ENCODE measurements at places on chromosomes 11 and 22.

GRCh38 chr22:36985211-36985889 lies 33.9 kb downstream of the TST start:
- DNase-seq, result no peak

GRCh38 chr11:1354125-1354938 lies 35.4 kb upstream of the BRSK2 start:
- no peak for DNase-seq

DNA sequence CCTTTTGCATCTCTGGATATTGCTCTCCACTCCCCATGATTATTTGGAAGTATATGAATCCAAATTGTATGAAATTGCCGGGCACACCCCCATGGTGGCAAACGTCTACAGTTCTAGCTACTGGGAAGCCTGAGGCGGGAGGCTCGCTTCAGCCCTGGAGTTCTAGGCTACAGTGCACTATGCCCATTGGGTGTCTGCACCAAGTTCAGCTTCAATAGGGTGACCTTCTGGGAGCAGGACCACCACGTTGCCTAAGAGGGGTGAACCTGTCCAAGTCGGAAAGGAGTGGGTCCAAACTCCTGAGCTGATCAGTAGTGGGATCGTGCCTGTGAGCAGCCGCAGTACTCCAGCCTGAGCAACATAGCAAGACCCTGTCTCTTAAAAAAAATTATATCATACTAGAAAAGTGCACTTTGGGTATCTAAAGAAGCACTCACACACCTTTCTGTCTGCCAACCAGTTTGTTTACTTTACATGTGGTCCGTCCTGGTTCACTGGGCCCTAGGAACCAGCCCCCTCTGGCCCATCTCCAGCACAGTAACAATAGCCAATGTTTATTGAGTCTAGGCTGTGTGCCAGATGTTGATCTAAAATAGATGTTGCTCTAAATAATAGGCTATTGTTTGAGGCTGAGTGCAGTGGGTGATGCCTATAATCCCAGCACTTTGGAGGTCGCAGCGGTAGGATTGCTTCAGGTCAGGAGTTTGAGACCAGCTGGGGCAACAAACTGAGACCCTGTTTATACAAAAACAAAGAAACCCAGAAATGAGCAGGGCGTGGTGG lies 16.4 kb upstream of the KAT5 start:
- DNase-seq, result no peak

GRCh38 chr22:29054251-29054767 lies 7.3 kb downstream of the C22orf31 start:
- no peak for DNase-seq

GRCh38 chr22:42939451-42939881 lies 75.5 kb downstream of the PACSIN2 start:
- DNase-seq, result no peak

All from astrocyte (in vitro differentiated cells and primary cell).